Amniotic stem cell (primary cell): ENCODE measurements at places on chromosomes 11 and 22.

- DNase-seq: no peak
Observed at GRCh38 chr11:120612513-120613263, 101.1 kb downstream of the GRIK4 start.

- DNase-seq: no peak
Observed at GRCh38 chr22:24437741-24438328, 10.4 kb downstream of the ADORA2A start.

- no peak for DNase-seq
Observed at GRCh38 chr22:19224557-19224956, 46.0 kb upstream of the SLC25A1 start.

DNA sequence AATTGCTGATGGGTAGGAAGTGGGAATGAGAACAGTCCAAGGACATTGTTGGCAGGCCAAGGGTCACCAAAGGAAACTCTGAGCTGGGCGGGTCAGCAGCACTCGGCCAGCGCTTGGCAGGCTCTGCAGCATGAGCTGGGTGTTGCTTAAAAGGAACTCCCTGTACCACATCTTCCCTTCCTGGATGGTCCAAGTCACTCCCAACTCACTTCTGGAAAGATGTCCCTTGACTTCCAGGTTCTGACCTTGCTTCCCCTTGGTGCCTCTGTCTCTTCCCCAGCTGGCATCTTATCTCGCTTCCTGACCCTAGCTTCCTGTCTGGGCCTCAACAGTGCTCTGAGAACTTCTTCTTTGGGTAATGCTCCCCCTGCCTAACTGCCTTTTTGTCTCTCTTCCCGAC, 24.8 kb upstream of the SWAP70 start:
- no peak for DNase-seq

- DNase-seq: no peak
Observed at GRCh38 chr11:116413301-116414242, 359.2 kb downstream of the BUD13 start.

DNA sequence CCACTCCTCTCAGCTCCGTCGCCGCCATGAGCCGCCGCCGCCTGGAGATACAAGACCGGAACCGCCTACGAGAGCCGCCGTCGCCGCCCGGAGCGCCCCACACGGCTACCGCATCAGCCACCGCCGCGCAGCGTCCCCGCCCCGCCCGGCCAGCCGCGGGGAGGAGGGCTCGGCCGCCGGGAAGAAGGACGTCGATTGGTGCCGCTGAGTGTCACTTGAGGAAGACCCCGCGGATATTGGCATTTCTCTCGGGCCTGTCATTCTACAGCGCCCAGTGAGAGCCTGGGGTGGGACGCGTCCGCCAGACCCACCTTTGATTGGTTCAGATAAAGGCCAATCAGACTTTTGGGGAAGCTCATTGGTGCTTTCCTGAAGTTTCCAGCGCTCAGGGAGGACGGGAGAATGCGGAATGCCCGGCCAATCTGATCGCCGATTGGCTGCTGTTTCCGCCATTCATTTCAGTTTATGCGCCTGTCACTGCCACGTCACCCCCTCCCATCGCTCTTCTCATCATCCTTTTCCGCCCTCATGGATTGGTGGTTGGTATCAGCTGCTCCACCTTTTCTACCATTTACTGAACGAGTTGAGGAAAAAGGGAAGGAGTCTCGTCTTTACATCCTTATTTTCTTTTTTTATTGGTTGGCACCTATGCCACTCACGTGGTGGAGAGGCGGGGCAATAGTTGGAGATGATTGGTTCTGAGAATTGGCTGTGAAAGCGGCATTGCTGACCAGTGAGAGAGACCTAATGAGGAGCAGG, at the start of gene OSBP:
Gene OSBP, minus strand, starts transcription at position 138 of the 759 bp plus-strand sequence. Its CDS starts 110 bp downstream, at position 28.
- DNase-seq: peak; percentile 100

DNA sequence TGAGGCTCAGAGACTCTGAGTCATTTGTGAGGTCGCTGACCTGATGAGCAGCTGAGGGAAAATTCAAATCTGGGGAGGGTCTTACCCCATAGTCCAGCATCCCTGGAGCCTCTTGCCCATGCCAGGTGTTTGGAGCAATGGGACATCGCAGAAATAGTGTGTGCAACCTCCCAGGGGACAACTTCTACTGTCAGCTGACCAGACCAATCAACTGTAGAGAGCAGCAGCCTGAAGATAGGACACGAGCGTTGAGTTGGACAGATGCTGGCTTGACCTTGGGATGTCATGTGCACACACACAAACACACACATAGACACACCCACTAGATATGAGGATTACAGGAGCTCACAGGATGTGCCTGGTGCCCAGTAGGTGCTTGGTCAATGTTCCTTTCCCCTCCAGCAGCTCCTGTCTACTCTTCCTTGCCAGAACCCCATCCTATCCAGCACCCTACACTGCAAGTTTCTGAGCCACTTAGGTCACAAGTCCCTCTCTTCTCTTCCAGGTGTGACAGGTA, 59.1 kb upstream of the MPEG1 start:
- DNase-seq: no peak

DNA sequence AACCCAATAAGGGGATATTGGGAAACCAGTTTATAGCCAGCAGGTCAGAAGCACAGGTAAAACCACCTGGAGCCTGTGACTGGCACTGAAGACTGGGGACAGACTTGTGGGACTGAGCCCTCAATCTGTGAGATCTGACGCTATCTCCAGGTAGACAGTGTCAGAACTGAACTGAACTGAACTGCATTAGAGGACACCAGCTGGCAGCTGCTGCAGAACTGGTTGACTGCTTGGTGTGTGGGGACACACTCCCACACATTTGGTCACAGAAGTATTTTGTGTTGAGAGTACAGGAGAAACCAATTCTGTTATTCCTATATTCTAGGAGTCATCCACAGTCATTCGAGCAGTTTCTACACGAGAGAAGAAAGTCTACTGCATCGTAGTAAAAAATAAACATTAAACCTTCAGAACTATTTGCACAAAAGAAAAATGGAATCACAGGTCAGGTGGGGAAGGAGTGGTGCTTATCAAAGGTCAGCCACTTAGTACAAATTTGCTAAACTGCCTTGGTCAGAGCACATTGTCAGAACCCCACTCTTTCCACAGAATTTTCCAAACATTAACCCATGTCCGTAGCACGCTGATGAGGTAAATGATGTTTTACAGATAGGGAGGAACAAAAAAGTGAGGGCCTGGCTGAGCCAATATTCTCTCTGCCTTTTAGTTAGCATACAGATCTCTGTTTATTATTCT, 77.2 kb downstream of the SIK3 start:
- no peak for DNase-seq

GRCh38 chr11:62922189-62922589, 1.0 kb upstream of the CHRM1 start:
- DNase-seq: no peak

- no peak for DNase-seq
Observed at GRCh38 chr11:59610289-59610688, 5.3 kb downstream of the OSBP start.

- DNase-seq: no peak
Observed at GRCh38 chr11:117825538-117826189, 1.1 kb upstream of the FXYD2 start.

- no peak for DNase-seq
Observed at GRCh38 chr11:109857637-109858036, 235.6 kb upstream of the ZC3H12C start.

DNA sequence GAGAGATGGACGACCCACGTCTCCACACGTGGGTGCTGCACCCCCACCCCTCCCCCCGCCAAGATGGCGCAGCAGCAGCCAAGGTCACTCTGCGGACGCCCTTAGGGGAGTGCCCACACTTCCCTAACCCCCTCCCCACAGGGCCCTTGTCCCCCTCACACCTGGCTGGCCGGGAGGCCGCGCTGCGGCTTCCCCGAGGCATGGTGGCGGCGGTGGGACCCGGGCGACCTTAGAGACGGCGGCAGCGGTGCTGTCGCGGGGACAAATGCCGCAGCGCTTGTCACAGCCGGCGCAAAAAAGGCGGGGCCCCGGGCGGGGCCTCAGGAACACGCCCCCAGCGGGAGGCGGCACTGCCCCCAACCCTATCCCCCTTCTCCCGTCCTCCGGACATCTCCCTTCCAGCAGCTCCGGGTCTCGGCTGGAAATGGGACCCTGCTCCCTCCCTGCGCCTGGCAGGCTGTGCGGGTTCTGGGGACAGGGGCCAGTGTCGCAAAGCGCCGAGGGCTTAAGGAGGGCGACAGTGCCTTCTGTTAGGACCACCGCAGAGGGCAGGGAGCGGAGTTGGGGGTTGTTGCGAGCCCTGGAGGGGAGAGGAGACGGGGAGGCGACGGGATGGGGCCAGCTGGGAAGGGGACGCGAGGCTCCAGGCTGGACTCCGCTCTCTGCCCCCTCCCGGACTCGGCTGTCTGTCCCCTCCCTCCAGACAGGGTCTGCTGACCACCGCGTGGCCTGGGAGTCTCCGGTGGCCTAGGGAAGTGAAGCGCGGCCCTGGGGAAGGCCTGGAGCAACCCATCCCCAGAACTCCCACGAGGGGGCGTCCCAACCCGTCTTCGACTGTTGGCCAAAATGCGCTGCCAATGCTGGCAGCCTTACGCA, at the start of gene CHCHD10:
Gene CHCHD10, minus strand, starts transcription at position 300 of the 876 bp plus-strand sequence. Its CDS starts 98 bp downstream, at position 202.
- DNase-seq: peak; percentile 47

- DNase-seq: no peak
Observed at GRCh38 chr11:92627615-92628256, 341.7 kb upstream of the MTNR1B start.

- no peak for DNase-seq
Observed at GRCh38 chr11:106238704-106239360, 161.4 kb downstream of the AASDHPPT start.

DNA sequence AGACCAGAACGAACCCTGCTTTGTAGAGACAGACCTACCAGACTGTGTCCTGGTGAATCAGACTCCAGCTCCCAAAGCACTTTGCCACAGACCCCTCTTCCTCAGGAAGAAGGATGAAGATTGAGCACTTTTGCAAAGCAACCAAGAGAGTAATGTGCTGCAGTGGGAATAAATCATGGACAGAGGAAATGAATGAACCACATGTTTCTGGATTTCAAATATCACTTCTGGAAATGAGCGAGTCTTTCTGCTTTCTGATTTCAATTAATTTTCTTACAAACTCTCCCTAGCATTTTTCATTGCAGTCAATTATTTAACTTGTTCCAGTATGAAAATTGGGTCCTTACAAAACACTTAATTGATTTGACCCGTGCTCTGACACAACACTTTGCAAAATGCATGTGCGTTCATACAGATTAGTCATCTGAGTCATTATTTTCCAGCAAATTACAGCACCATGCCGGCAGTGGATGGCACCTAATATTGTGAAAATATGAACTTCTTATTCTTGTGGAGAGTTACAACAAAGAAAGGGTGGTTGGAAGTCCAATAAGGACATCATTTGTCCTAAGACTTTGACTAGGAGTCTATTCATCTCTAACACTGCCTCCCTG, 315.9 kb upstream of the CCDC90B start:
- DNase-seq: no peak

DNA sequence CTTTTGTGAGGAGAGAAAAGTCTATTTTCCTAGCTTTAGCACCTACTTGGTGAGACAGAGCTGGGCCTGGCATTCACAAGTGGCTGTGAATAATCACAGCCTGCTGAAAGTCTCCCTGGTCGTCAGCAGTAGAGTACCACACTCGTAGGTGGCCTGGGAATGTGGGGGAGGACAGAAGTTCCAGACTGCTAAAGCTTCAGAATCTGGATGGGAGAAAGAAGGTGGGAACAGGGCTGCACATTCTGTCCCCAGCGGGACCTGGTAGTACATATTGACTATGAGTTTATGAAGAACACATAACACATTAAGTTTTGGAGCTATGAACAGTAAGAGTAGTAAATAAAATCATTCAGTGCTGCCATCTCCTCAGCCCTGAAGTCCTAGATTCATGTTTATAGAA, 19.0 kb upstream of the LIMK2 start:
- no peak for DNase-seq

GRCh38 chr11:18802381-18803257, 11.0 kb upstream of the PTPN5 start:
- peak; percentile 25 for DNase-seq

DNA sequence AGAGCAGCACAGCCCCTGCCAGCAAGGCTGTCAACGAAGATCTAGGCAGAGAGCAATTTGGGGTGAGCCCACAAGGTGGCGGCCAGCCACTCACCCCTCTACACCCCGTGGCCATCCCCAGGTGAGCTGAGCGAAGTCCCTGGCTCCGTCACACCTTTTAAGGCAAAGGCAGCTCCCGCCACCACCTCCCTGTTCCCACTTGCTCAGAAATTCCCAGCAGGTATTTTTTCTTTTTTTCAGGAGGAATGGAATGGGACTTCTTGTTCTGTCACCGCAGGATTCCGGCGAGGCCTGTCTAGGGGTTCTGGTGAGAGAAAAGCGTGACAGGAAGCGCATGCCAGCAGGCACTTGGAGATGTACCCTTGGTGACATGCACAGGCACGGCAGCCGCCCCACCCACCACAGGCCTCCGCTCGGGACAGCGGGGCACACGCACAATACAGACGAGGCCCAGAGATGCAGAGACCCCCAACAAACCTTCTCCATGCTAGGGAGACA, 10.0 kb downstream of the RPL3 start:
- no peak for DNase-seq

GRCh38 chr11:111456086-111456858, 55.9 kb downstream of the BTG4 start:
- DNase-seq: no peak

GRCh38 chr22:20786536-20786979, 12.6 kb downstream of the SERPIND1 start:
- DNase-seq: no peak

DNA sequence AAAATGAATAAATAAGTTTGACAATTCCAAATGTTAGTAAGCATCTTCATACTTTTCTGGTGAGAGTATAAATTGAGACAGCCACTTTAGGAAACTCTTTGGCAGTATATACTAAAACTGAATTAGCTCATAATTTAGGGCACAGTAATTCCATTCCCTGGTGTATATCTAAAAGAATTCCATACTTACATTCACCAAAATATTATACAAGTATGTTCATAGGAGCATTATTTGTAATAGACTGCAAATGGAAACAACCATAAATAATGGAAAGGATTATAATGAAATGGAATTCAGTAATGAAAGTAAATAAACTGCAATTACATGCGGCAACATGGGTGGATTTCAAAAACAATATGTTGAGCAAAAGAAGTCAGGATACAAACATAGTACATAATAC, 315.8 kb upstream of the LRRC4C start:
- no peak for DNase-seq

GRCh38 chr22:21102659-21103267, 57.0 kb downstream of the LRRC74B start:
- DNase-seq: no peak
